ENCODE measurements at places on chromosomes 4 and X.

DNA sequence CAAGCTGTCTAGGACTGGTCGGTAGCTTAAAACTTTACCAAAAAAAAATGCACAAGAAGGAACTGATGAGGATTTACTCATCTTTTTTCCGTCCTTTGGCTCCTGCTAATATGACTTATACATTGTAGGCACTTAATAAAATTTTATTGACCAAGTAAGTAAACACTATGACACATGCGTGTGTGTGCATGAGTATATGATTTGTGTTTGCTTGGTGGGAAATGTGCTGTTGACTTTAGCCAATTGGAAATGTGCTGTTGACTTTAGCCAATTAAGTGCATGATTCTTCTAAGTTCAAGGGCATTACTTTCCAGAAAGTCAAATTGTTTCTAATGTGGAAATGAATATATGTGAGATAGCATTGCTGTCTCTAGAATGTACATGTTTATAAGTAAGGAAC lies 78.3 kb downstream of the FIP1L1 start:
- DNase-seq: no peak

GRCh38 chrX:154785716-154786115 lies 19.6 kb downstream of the MPP1 start:
- DNase-seq: no peak

DNA sequence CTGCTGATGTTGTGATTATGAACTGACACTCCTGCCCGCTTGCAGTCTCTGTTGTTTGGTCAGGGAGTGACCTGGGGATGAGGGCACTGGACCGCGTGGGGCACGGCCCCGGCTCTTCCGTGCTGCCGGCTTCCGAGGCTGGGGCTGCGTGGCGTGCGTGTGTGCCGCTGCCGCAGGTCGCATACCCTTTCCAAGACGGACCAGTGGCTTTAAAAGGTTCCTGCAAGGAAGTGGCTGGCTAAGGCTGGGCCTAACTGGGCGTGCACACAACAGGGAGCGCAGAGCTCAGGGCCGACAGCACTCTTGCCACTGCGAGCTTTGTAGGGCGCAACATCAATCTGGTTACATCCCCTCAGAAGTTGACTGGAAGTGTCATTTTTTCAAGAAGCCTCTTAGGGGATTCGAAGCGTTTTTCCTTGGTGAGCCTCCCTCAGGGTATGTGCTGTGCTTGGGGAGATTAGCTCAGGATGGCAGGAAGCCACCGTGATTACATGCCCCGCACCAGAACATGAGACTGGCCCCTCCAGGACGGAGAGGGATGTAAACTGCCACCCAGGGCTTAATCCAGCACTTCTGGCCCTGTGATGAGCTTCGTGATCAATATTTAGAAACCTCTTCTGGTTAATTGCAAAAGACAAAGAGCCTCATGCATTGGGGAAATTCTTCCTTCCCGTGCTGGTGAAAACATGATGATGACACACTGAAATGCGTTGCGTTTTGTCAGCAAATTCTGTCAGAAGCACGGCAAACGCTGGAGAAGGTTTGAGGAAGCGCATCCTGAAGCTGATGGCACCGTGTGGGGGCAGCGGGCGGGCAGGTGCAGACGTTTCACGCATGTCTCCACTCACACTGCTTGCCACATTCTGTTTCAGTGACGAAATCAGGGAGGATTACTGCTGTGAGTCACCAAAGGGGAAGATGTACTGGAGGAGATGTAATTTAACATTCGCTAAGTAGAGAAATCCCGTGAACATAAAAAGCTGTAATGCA lies 11.1 kb downstream of the MAEA start:
- DNase-seq: no peak

GRCh38 chr4:176271749-176272148 lies 2.7 kb upstream of the ASB5 start:
- no peak for DNase-seq

- no peak for DNase-seq
These were observed 40.5 kb downstream of the MID1IP1 start for GRCh38 chrX:38841750-38842149.

DNA sequence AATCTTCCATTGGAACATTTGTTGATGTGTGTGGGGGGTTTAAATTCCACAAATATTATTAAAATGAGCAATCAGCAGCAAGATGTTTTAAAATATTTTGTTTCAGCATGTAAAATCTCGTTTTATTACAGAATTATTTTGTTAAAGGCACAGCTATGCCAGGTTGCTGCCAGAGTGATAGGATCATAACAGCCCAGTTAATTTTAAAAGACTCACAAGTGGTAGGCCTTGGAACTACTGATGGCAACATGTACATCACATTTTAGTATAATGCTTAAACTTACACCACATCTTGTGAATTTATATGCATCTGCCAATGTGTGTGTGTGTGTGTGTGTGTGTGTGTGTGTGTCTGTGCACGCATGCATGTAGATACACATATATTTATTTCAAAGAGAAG lies 97.8 kb upstream of the SPRY1 start:
- DNase-seq: no peak

DNA sequence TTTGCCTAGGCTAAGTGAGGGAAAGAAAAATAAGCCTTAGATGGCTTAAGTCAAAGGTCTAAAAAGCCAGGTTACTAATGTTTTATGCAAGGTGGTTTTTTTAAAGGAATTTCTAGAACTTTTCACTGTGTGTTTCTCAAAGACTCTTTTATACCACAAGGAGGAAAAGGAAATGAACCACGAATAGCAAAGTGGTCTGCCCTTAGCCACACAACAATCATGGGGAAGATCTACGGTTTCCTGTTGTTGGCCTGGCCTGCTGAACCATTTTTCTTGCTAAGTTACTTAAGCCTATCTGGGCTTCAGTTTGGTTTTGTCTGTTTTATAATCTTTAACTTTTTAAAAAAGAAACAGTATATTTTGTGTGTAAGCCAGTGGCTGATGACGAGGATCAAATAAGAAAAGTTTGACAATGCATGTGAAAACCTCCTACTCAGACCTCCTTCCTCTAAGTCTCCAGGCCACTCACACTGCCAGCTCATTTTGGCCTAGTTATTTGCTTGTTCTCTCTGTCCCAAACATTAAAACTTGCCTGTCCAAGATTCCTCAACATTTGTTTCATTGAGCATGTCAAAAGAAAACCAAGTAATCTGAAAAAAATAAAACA lies 56.7 kb upstream of the COL25A1 start:
- no peak for DNase-seq

DNA sequence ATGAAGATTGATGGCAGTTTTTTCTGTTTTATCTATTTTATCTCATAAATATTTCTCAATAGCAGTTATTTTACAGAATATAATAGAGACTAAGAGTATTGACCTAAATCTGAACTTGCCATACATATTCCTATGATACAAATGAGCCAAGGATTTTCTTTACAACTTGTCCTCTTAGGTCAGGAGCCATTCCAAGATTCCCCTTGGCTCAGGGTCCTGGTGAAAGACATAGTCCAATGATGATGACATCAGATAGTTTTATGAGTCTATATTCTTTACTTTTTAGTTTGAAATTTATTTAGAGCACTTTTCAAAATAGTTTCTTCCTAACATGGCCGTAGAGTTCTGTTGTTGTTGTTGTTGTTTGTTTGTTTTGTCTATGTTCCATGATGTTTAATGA lies 869.1 kb upstream of the GRID2 start:
- DNase-seq: no peak

DNA sequence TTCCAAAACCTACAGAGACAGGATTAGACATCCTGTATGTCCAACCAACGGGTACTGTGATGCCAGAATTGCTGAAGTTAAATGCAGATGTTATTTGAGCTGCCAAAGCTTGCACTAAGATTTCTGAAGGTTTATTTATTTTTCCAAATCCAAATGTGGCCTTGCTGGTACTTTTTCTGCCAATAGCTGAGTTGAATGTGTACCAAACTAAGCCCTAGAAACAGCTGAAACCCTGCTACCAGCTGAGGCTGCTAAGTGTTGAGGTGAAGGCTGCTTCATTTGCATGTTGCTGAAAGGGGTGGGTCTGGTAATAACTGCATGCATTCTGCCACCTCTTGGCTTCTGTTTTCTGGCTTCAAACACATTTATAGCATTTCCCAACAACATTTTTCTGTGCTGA lies 366.5 kb downstream of the FAT4 start:
- no peak for DNase-seq

DNA sequence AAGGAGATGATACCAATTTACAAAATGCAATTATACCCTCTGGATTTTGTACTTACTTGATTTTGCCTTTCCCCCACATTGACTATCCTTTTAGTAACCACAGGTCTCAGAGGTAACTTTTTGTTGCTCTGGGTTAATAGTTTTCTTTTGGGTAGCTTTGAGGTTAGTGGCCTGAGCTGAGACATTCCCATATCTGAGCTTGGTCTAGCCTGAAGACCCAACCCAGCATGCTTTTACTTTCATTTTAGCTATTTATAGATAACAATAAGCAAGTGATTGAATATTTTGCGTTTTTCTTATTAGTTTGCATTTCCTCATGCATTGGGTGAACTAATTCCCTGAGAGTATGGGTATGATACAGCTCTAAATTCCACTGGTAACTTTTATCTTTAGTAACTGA lies 11.8 kb downstream of the HTN1 start:
- DNase-seq: no peak

DNA sequence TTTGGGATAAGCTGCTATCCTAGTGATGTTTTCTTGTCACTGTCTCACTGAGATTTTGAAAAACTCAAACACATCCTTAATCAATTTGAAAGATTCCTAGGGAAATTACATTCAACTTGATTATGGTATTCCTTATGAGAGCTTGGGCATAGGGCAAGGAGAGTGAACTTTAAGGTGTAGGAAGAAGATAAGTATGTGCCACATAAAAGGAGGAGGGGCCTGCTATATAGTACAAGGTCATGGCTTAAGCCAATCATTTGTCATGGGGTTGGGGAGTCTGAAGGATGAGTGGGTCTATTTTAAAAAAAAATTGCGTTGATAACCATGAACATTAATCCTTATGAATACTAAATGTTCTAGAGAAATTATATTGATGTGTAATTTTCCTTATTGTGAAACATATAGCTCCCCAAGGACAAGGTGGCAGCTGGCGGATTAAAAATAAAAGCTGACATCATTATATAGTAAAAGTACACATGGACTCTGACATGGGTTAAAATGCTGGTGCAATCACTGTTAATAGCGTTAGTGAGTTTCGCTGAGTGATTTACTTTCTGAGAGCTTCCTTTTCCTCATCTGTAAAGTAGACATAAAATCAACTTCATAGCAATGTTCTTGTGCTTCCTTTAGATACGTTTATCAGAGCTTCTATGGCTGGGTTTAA lies 17.4 kb downstream of the GALNT7 start:
- no peak for DNase-seq

DNA sequence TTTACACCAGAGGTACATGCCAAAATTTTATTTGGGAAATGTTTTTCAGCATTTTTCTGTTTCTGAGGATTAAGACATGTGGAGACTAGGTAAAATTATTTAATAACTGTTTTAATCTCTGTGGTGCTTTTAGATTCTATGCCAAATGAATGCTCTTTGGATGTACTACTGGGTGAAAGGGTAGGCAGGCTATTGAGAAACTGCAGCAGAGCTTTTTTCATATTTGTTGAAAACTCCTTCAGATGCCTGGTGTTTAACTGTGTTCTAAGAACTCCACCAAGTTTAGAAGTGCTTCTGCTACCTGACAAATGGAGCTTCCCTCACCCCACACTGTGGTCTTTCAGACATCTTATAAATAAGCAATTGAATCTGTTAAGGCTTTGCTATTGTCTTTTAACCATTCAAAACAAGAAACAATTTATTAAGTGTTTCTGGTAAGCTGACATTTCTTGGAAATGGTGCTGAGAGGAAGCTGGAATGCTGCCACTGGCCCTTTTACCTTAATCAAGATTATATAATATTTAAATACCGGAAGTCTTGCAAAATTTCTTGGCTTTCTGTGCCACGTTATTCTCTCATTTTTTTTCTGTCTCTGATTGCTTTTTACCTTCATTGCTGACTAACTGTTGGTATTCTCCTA lies 51.2 kb upstream of the CYSLTR1 start:
- DNase-seq: no peak

DNA sequence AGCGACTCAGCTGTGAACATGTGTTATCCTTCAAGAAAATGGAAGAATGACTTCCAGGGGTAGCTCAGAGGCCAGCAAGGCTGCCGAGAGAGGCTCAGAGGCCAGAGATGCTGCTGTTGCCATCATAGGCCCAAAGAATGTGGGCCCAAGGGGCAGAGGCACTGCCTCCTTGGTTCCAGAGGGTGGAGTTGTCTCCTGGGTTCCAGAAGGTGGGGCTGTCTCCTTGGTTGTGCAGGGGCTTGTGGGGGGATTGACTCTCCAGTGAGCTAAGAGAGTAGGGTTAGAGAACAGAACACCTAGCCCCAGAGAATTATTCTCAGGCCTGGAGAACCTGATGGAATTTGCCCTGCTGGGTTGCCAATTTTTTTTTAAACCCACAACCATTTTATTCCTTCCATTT lies 62.6 kb downstream of the DGKK start:
- no peak for DNase-seq

GRCh38 chr4:108683479-108683878 lies 33.1 kb downstream of the OSTC start:
- no peak for DNase-seq

DNA sequence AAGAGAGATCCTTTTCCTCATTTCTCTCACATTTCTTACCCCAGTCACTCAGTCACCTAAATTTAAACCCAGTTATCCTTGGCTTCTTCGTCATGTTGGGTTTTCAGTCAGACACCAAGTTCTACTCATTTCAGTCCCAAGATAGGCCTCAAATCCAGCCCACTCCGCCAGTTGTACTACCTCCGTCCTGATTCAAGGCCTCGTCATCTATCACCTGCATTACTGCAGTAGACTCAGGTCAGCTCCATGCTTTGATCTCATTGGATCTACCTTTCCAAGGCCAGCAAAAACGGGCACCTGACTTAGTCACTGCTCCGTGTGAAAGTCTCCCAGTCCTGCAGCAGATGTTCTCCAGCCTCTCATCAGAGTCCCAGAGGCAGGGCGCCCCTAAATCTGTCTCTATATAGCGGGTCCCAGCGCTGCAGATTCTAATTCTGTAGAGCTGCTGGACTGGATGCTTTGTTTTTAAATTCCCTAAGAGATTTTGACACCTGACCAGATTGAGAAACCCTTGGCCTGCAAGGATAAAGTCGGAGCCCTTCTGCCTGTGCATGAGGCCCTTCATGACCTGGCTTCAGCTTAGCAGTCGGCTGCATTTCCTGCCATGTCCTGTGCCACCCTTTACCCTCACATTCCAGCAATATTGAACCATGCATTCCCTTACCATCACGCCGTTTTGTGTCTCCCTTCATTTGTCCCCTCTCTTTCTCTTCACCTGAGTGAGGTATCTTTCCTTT lies 53.7 kb downstream of the ZFX start:
- no peak for DNase-seq

DNA sequence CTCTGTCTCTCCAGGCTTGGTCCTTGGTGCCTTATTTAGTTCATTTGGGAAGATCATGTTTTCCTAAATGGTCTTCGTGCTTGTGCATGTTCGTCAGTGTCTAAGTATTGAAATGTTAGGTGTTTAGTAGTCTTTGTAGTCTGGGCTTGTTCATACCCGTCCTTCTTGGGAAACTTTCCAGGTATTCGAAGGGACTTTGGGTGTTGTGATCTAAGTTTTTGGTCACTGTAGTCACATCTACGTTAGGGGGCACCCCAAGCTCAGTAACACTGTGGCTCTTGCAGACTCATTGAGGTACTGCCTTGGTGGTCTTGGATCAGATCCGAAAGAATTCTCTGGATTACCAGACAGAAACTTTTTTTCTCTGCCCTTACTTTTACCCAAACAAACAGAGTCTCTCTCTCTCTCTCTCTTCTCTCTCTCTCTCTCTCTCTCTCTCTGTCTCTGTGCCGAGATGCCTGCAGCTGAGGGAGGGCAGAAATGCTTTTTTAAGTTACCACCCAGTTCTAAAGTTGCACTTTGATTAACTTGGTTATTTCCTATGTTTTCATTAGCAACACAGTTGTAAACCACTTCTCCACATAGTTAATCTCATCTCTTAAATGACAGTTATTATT lies 67.6 kb upstream of the SLC7A3 start:
- no peak for DNase-seq

Measured in vagina (tissue), 2 donors.